ENCODE measurements at places on chromosomes 12 and 14.
A peak's percentile ranks its signal among the peaks of the same experiment; 100 is the strongest.

DNA sequence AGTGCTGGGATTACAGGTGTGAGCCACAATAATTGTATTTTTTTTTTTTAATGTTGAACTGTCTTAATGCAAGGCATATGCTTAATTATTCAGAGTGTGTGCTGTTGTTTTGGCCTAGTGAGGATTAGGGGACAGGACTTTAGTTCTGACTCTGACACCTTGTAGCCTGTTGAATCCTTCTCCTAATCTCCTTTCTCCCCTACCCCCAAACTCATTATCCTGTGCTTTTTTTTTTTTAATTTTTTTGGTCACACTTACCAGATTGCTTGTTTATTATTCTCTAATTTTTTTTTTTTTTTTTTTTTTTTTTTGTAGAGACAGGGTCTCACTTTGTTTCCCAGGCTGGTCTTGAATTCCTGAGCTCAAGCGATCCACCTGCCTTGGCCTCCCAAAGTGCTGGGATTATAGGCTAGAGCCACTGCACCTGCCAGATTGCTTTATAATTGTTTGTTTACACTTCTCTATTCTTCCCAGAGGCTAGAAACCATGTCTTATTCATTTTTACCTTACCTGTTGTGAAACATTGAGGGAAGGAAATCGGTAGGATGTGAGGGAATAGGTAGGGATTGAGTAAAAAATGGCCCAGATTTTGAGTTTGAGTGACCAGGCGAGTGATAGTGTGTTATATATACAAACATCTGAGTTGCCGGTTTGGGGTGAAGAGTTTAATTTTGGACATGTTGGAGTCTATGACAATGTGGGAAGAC lies 32.2 kb downstream of the DIP2B start:
- DNase-seq: no peak

- no peak for DNase-seq
These were observed 140.3 kb downstream of the RERGL start for GRCh38 chr12:17949558-17950141.

DNA sequence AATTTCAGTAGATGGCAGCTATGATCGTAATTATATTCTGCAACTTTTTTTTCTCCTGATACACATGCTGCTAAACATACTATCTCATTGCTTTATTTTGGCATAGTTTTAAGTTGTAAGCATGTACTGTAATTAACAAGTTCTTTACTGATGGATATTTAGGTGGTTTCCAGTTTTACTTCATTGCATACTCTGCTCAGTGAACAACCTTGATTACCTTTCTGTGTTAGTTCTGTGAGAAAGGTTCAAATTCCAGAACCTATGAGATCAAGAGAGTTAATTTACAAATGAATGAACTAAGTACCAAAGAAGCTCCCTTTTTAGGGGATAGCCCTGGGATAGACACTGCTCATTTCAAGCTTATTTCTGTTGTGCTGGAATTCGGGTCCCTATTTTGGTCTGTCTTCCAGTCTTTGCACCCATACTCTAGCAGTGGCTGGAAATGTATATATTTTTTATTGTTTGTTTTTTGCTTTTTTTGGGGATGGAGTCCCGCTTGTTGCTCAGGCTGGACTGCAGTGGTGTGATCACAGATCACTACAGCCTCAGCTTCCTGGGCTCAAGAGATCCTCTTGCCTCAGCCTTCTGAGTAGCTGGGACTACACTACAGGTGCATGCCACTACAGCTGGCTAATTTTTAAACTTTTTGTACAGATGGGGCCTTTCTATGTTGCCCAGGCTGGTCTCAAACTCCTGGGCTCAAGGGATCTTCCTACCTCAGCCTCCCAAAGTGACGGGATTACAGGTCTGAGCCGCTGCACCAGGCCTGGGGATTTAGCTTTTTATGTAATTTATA lies 10.6 kb downstream of the PAPOLA start:
- no peak for DNase-seq

GRCh38 chr14:101736585-101736984 lies 24.9 kb upstream of the PPP2R5C start:
- no peak for DNase-seq

DNA sequence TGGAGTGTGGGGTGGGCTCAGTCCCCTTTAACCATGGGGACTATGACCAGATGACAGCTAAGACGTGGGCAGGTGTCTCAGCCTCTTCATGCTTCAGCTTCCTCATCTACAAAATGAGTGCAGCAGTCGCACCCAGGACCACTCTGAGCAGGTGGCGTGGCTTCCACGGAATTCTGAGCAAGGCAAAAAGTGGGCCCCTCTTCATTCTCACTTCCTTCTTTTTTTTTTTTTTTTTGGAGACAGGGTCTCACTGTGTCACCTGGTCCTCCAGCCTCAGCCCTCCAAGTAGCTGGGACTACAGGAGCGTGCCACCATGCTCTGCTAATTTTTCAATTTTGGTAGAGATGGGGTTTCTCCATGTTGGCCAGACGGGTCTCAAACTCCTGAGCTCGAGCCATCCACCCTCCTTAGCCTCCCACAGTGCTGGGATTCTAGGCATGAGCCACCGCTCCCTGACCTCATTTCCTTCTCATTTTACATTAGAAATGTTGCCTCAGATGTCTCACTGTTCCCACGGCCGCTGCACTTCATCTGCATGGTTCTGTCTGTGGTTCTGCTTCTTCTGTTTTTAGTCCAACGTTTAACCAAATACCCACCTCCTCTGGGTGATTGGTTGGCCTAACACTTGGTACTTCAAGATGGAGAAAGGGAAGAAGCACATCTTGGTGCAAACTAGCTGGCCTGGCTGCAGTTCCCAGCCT lies 41.3 kb upstream of the BCL7A start:
- DNase-seq: no peak

DNA sequence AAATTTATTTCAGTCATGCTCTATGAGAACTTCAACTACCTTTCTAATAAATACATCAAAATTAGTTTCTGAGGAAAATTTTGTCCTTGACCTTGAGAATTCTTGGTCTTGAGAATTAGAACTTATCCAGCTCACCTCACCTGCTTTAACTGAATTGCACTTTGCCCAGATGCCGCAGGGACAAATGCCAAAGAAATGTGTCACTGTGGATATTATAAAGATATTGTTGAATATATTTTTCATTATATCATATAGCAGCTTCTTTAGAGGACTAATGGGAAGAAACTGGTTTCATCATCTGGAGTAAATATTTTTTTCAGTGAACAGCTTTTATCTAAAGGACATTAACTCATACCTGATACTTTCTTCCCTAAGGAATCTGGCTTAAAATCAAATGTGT lies 54.1 kb downstream of the LRP6 start:
- DNase-seq: no peak

DNA sequence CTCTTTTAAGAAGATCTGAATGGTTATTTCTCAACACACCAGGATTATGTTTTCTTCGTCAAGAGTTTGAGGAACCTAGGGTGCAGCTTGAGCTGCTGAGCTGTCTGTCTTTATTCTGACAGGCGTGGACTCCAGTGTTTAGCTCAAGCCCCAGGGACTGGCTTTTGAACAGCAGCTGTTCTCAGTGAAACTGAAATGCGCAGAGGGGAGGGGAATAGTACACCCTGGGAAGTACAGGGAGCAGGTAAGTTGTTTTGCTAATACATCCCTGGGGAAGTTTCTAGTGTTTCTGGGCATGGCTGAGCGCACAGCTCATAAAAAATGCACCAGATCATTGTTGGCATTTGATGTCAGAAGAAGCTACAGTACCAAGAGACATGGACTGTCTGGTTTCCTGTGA lies 659.8 kb downstream of the DIO2 start:
- DNase-seq: no peak

- no peak for DNase-seq
These were observed 22.7 kb downstream of the TRAF3 start for GRCh38 chr14:102799684-102800562.

- no peak for DNase-seq
These were observed 104.8 kb downstream of the DUSP6 start for GRCh38 chr12:89247541-89247942.

DNA sequence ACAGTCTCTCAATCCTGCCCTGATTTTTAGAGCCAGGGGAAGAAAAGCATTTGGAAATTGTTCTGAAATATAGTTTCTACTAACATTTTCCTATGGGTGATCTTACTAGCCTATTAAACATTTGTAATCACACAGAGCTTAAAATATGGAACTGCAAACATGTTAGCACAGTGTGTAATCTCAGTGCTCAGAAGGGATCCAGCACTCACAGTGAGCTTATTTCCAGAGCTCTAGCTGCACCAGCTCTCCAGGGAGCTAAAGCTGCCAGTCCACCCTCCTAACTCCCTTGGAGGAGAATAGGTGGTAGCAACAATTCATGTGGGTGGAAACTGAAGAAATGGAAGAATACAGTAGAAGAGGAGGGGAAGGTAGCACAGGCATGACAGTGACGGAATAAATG lies 64.9 kb upstream of the SYT1 start:
- DNase-seq: no peak

DNA sequence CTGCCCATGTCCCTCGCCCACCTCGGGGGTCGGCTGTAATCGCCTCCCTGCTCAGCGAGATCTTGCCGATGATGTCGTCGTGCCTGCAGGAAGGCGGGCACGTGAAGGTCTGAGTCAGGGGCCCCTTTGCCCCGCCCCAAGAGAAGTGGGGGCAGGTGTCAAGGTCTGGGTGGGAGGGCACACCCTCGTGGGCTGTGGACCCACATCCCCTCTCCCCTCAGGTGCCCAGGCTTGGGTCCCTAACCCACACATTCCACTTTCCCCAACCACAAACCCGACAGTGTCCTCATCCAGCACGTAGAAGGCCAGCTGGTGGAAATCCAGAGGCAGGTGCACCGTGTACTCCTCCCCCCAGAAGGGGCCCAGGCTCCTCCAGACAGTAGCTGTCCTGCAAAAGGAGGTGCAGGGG lies 7.8 kb downstream of the RASAL1 start:
- no peak for DNase-seq

GRCh38 chr14:67934087-67934486 lies 114.5 kb downstream of the RAD51B start:
- peak; percentile 22 for DNase-seq

DNA sequence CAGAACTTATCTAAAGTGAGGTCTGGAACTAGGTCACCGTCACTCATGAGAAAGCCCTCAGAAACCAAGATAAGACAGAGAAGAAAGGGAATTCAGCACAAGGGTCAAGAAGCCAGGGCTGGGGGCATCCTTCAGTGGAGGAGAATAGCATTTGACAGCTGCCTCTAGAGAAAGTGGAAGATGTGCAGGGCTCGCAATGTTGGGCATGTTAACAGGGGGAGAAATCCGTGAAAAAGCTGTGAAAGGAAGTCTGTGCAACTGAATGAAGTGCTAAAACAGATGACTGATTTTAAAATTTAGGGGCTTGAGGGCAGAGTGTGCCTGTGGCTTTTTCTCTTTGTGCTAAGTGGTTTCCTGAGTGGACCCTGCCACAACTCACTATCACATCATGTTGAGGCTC lies 97.7 kb upstream of the IFNG-AS1 start:
- no peak for DNase-seq

GRCh38 chr12:45785315-45785714 lies 55.8 kb downstream of the ARID2 start:
- no peak for DNase-seq

DNA sequence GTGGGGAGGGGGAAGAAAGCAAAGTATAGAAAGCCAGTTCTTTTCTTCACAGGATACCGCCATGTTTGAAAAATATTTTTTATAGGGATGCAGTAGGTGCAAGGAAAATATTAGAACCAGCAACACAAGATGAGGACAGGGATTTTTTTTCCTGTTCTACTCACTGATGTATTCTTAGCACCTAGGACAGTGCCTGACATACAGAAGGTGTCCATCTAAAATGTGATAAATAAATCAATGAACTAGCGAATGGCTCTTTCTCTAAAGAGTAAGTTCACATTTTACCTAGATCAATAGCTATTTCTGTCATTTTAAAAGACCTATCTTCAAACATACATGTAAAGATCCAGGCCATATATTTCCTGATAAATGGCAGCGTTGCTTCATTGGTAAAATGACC lies 18.8 kb downstream of the EGLN3 start:
- no peak for DNase-seq

GRCh38 chr14:68033336-68033932 lies 213.9 kb downstream of the RAD51B start:
- no peak for DNase-seq

DNA sequence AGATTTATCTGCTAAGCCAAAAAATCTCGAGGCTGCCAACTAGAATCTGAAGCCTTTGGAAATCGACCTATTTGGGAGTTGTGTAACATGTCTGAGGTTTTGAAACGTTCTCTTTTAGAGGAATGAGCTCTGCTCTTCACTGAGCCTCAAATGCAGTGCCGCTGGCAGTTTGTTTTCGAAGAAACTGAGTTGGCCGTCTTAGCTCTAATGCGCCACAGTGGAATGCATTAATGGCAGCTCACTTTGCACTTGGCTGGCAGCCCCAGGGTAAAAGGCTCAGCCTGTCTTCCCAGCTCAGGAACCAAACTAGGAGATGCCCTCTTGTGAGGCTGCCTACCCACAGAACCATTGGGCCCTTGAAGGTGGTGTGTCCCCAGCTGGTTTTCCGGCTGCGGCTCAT lies 53.8 kb downstream of the SFSWAP start:
- DNase-seq: no peak

DNA sequence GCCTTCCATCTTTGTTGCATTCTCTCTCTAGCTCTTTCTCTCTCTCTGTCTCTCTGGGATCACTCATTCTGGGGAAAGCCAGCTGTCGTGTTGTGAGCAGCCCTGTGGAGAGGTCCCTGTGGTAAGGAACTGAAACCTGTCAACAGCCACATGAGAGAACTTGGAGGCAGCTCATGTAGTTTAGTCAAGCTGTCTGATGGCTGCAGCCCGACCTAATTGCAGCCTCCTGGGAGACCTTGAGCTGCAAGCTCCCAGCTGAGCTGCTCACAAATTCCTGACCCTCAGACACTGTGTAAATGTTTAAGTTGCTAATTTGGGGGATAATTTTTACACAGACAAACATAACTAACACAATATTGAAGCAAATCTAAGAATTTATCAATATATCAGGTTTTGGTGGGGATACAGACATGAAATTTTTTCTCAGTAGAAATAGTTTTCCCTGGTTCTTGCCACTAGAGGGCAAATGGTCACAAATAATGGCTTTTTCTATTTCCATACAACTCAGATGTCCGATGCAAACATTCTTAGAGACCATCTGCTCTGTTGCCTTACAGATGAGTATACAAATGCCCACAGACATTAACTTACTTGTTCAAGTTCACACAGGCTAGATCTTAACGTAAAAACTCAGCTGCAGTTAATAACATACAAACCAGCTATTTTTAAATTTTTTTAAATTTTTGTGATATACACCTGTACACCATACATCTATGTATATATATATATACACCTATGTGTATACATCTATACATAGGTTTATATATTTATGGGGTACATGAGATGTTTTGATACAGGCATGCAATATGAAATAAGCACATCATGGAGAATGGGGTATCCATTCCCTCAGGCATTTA lies 15.5 kb upstream of the KRR1 start:
- DNase-seq: no peak
